ENCODE measurements at places on chromosomes 4 and X.

DNA sequence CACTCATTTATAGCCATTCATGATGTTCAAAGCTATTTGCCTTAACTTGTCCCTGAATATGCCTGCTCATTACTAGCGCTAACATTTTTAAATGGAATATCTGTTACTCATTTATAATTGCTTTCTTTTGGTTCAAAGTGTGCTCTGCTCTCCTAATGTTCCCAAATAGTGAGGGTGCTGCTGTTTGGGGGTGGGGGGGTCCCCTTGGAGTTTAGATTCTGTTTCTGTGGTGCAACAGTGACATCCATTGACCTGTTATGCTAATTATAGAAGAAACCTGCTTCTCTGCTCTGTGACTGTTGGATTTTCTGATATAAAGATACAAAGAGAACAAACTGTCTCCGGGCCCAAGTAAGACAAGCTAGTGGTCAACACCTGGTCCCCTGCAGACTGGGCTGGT lies 222.4 kb downstream of the SHROOM3 start:
- no peak for DNase-seq

- no peak for DNase-seq
Observed at GRCh38 chr4:68070302-68070701, 59.4 kb downstream of the TMPRSS11F start.

GRCh38 chr4:173314715-173315114 lies 19.4 kb downstream of the HMGB2 start:
- no peak for DNase-seq

GRCh38 chr4:101862595-101862994 lies 72.1 kb downstream of the BANK1 start:
- DNase-seq = no peak

DNA sequence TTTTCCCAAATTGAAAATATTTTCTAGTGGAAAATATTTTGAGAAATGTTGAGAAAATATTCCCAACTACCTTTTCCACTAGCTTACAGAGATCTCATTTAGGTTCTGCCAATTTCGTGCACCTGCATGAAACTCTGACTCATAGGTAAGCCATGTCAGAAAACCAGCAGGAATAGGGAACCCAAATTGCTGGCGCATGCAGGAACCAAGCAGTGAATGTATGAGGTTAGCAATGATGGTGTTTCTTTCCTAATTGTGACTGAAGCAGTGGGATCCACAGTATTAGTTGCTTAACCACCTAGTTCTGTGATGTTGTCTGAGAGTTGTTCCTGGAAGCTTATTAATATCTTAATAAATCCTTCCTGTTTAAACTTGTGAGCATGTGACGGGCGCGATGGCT lies 381.0 kb upstream of the TRAM1L1 start:
- no peak for DNase-seq

- no peak for DNase-seq
Observed at GRCh38 chrX:124827258-124827845, 481.0 kb downstream of the SH2D1A start.

- DNase-seq = peak; percentile 34
Observed at GRCh38 chrX:140503714-140504351, 1.0 kb downstream of the SOX3 start.

GRCh38 chrX:10041383-10041782 lies 74.2 kb downstream of the CLDN34 start:
- no peak for DNase-seq

DNA sequence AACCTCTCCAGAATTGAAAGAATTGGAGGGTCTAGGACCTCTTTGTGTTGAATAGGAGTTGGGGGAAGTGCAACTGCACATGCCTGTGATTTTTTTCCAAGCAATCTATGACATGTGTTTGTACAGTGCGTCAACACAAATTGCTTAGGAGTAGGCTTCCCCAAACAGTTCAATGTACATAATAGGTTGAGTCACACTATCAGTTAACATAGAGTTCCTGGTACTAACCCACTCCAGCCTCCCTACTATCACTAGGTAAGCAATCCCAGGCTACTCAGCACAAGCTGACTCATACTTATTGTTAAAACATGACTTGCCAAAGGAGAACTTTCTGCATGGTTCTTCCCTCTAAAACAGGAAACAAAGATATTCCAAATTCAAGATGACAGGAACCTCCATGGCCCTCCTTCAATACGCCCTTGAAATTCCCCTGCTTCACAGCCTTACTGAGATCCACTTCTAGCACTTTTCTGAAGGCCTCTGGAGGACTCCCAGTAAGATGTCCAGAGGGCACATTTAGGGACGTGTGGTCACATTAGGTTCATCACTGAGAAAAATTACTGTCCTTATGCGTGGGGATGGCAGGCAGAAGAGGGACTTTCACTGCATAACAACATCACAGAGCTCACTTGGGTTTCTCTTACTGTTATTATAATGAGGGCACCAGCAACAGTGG lies 8.4 kb upstream of the VSIG1 start:
- no peak for DNase-seq

DNA sequence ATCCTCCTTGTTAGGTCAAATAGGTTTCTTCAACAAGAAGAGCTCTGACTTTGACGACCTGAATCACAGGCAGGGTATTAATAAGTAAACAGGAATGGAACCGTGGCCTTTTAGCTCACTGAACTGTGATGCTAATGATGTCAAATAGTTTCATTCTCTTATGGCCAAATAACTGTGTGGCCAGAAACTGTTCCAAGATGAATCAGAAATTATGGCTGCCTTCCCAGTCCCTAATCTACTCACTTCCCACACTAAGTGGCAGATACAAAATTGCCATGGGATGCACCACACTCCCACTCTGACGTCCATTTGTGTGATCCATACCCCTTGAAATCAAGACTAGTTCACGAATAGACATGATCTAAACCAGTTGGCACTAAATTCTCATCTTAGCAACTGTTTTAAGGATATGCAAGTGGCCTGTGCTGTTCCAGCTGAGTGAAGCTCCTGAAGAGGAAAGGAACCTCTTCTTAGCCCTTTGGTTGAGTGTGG lies 455.4 kb downstream of the IL15 start:
- DNase-seq = no peak

- DNase-seq = no peak
Observed at GRCh38 chrX:72040506-72040905, 91.2 kb downstream of the RTL5 start.

- no peak for DNase-seq
Observed at GRCh38 chrX:129961180-129962083, 21.0 kb upstream of the BCORL1 start.

DNA sequence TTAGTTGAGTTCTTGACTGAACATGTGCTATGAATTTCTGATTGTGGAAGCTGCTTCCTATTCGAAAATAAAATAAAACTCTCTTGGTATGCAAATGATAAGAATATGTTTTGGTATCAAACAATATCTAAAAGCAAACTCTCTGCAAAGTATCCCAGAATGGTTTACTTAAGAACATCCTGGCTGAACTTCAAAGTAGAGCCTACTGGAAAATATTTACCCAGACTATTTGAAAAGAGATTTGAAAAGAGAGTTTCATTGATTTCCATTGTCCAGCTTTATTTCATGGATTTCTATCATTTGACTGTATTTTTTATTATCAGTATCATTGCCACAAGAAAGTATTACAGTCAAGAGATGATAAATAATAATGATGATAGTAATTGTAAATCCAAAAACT lies 171.1 kb upstream of the SLC7A11 start:
- no peak for DNase-seq

DNA sequence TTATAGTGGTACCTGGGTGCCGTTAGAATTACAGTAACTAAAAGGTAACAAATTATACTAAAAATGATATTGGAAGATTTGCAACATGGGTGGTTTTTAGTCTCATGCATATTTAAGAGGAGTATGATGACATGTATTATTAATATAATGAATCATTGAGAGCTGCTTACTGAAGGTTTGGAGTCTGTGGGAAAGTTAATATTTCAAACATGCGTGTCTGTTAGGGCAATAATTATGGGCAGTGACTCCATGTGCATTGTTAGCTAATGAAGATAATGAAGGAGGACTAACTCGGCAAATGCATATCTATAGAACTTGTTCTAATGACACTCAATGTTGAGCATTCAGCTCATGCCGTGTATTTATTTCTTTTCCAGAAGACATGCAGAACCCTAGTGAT lies 47.1 kb downstream of the MTHFD2L start:
- DNase-seq = no peak

DNA sequence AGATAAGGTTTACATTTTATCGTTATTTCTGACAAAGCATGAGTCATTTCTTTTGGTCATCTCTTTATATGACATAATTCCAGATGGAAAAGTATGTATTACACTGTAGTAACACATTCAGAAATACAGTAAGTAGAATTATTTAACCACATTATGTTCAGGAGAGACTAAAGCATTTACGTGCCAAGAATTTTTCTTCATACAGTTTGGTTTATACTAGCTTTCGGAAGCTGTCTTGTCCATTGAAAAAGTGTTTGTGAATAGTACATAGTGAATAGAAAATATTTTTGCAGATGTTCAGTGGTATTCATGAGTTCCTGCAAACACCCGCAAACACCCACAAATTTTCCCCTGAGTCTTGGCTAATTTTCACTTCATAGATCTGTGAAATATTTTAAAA lies 1033.0 kb upstream of the INTU start:
- no peak for DNase-seq

- DNase-seq = no peak
Observed at GRCh38 chr4:112633477-112634235, 3.1 kb downstream of the ZGRF1 start.

DNA sequence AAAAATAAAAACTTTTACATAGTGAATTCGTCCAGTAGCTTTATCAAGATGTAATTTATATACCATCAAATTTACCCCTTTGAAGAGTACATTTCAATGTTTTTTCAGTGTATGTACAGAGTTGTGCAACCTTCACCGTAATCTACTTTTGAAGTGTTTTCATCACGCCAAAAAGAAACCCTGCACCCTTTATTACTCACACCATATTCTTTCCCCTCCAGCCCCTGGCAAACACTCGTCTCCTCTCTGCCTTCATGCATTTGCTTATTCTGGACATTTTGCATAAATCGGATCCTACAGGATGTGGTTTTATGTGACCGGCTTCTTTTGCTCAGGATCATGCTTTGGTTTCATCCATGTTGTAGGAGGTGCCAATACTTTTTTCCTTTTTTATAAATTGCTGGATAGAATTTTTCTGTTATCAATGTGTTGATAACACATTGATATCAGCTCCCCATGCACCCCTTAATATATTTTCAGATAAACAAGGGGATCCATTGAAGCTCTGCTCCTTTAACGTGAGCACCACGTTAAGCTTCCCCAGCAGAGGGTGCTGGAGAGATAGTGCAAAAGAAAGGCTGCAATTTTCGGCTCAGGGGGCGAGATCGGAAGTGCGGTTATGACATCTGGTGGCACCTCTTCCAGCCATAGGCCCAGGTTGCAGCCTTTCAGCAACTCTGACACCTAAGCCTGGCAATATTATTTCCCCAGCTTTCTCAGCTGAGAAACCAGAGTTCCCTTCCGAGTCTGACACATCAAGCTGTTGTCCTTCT lies 100.1 kb upstream of the VCX3B start:
- no peak for DNase-seq

- DNase-seq = no peak
Observed at GRCh38 chr4:39514888-39515401, 12.3 kb downstream of the UGDH start.

GRCh38 chrX:41180194-41180908 lies 95.1 kb downstream of the USP9X start:
- peak; percentile 35 for DNase-seq

GRCh38 chr4:19941434-19941833 lies 310.3 kb upstream of the SLIT2 start:
- DNase-seq = no peak

Measured in right hindlimb (tissue), 1 donor.